ENCODE measurements at places on chromosomes 5 and 9.

- no peak for DNase-seq
Measured at GRCh38 chr9:13608451-13608850, 329.0 kb upstream of the MPDZ start.

DNA sequence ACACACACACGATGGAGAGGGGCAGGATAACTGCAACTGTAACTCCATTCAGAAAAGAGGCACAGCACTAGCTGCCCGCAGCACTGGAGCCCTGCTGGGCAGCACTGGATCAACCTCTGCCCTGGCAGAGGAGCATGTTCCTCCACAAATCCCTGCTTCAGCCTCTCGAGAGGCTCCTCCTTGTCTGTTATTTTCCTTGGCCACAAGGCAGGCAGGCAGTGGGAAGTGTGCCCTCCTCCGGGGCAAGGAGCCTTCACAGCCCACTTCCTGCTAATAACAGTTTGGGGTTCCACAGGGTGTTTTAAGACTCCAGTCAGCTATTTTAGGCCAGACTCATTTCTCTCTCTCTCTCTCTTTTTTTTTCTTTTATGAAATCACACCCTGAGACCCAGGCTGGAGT, 11.8 kb downstream of the FXN start:
- DNase-seq = no peak

DNA sequence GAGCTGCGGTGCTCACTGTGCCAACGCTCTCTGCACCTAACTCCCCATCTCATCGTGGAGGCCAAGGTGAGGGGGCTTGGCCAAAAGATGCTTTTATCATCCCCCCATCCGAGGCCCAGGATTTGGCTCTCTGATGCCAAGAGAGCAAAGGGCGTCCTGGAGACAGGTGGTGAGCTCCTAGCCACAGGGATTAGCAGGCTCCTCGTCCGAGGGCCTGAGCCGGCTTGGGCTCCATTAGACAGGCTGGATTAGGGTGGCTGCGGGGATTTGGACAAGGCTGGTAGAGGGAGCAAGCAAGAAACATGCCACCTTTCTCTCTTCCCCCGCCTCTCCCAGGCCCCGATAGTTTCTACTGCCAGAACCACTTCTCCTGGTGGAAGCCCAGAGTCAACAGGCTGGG, 1.0 kb upstream of the GRM6 start:
- DNase-seq = no peak

GRCh38 chr9:107751567-107752210, 262.1 kb upstream of the KLF4 start:
- peak; percentile 87 for DNase-seq

GRCh38 chr9:86341007-86341491, 13.2 kb downstream of the TUT7 start:
- peak; percentile 34 for DNase-seq

DNA sequence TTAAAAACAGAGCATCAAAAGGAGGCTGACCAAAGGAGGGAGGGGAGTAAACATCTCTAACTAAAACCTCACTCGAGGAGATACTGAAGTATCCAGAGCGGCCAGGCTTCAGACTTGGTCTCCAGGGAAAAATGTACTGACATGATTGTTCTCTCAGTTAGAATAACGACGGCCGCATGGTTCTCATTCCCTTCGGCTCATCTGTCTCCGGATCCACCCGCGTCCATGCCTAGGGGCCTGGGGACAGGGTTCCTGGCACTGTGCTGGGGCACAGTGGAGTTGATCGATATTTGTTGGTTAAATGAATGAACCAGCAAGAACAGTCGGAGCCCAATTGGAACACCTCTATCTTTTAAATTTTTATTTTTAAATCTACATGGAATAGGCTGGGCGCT, 167.1 kb upstream of the PHYKPL start:
- DNase-seq = no peak

- DNase-seq = no peak
Measured at GRCh38 chr9:81074221-81074620, 615.1 kb downstream of the TLE1 start.

GRCh38 chr5:123088031-123088805, 823 bp upstream of the PRDM6 start:
- DNase-seq = no peak

DNA sequence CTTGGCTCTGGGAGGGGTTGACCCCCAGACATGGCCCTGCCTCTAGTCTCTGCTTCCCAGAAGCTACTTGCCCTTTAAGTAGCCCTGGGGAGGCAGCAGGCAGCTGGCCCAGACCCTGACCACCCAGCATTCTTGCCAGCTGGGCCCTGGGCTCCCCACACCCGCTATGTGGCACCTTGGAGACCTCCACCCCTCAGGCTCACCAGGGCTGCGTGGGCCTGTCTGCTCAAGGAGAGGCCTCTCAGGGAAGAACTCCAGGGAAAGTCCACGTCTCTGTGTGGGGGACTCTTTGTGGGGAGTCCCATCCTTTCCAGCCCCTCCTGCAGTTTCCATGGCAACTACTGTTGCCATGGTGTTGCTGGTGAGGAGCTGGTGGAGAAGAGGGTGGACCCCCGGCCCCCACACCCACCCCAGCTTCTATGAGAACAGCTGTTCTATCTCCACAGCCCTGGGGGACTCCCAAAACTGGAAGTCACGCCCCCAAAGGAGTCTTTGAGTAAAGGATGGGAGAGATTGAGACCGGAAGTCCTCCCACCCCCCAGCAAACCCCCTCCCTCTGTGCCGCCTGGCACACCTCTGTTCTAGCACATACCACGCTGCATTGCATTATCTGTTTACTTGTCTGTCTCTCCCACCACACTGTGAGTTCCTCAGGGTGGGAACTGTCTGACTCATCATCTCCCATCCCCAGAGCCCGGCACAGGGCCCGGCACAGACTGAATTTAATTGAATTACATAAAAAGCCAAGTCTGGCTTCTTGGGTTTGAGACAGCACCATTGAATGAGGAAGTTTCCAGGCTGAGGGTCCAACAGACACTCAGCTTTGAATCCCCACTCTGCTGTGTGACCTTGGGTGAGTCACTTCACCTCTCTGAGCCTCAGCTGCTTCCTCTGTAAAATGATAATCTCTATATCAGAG, 12.6 kb downstream of the DNM1 start:
- no peak for DNase-seq

DNA sequence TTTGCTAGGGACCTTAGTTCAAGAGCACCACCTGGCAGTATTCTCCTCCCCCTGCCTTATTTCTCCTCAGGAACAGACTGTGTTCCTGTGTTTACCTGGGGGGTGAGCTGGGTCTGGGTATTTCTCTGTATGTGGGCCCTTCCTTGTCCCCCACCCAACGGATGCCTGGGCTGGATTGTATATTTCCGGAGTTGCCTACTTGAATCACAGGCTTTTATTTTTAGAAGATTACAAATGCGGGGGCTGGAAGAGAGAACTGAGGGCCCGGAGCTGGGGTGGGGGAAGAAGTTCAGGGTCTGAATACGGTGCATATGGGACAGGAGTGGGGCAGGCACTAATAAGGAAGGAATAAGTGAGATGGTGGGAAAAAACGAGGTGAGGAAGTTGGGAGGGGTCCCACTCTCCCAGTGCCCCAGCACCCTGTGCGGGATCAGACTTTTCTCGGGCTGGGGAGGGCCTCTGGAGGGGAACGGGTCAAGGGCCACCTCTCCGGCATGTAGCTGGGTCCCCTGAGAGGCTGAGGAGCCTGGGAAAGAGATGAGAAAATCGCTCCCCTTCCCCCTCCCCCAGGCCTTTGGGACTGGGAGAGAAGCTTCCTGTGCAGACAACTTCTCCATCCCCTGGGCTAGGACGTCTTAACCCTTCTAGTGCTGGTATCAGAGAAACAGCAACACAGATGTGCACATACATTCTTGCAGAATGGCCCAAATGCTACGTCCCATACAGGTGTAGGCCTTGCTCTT, 42.1 kb downstream of the PCDH1 start:
- DNase-seq = peak; percentile 55

- no peak for DNase-seq
Measured at GRCh38 chr5:160852049-160852448, at the start of gene ATP10B. TSS of gene ATP10B (minus strand) at chr5:160852211. CDS start at chr5:160688074, 164,137 bp downstream.

Data from suppressor macrophage treated with lipopolysaccharide for 4 hours (primary cell).